ENCODE measurements at places on chromosomes 3 and 15.
A peak's percentile ranks its signal among the peaks of the same experiment; 100 is the strongest.

DNA sequence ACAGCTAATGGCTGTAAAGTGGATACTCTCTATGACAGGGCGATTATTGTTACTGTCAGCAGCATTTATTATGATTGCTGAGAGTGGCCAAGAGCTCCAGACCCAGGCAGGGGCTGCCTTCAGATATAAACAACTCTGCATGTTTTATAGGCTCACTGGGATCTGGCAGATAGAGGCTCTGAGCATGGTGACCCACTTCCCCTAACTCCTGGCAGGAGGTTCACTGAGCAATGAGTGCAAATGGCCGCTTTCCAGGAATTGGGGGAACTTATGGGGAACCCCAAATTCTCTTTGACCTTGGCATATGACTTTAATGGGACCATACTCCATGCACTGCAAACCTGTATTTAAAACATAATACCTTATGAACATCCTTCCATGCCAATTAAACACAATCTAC is 59.0 kb downstream of the SCN5A start:
- DNase-seq: no peak

DNA sequence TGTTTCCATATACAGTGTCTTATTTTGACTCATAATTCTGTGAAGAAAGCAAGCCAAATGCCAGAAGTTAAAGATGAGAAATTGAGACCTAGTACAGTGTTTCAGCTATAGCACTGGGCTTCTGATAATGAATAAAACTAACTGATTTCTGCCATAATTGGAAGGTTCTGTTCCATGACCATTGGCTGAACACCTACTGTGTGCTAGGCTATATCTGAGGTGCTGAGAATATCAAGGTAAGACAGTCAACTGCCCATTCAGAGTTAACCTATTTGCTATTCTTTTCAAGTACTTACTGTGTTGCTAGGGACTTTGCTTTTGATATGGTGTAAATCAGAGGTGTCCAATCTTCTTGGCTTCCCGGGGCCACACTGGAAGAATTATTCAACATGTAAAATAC is 73.4 kb downstream of the LHFPL4 start:
- no peak for DNase-seq

- no peak for DNase-seq
These were observed 75.8 kb downstream of the FBLN2 start for GRCh38 chr3:13624671-13625125.

DNA sequence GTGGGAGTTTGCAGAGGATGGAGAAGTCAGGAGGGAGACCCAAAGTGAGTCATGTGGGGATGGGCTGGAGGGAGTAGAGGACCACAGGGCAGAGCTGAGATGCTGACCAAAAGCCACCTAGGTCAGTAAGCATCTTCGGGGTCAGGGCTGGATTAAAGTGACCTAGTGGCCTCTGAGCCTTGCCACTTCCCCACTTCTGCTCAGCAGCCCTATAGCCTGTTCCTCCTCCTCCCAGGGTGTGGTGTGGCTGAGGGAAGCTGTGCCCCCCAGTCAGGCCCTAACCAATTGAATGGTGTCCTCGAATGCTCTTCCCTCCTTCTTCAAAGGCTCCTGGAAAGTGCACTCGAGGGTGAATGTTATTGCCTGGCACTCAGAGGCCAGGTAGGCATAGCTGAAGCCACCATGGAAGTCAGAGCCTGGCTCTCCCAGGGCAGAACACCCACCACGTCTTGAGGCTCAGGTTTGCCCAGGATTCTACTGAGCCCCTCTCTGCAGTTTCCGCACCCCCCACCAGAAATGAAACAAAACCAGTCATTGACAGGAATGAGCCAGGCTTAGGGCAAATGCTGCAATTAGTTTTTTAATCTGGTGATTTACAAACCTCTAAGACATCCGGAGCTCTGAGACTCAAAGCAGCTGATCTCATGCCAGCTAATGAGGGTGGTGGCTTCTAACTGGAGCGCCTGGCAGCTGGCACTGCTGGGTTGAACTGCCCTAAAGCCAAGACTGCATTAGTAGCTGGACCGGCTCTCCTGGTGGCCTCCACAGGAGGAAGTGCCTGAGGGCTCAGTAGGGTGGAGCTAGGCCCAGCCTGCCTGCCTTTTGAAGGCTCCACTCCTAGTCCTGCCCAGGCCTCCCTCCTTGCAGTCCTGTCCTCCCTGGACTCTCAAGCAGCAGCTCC is 26.0 kb upstream of the VIPR1 start:
- peak; percentile 89 for DNase-seq

GRCh38 chr3:16477056-16477455 is 36.4 kb downstream of the RFTN1 start:
- DNase-seq: no peak

- DNase-seq: peak; percentile 87
These were observed at the start of gene ILDR1 for GRCh38 chr3:122021811-122022401. TSS of gene ILDR1 (minus strand) at chr3:122022247. CDS start at chr3:122022077, 170 bp downstream.

DNA sequence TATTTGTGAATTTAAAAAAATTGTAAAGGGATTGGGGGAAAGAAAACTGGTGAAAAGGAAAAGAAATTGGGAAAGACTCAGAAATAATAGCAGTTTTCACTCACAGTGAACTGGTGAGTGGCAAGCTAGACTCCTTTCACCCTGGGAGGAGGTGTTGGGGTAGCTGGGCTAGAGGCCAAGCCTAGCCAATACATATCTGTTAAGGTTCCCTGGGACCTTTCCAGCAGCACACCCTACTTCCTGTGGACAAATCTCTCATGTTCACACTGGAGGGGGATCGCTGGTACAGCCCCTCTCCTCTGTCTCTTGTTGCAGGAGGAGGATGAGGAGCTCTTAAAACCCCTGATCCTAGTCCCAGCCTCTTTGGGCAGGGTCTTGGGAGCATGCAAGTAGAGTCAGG is 3.7 kb upstream of the RPP25 start:
- DNase-seq: no peak

DNA sequence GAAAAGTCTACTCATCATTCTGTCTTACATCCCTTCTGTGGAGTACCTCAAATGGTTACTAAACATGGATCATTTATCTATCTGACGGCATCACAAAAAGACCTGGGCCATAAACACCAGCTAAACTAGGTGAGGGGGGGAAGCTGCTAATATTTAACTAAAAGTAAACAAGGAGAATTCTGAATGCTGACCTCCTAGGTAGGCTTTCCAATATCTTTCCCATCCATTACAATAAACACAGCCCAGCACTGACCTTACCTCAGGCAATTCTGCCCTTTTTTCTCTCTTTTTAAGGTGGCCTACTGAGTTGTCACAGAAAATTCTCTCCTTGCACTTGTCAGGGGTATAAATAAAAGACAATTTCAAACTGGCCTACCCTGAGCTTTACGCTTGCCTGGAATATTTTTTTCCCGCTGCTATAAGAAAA is 33.1 kb downstream of the USF3 start:
- no peak for DNase-seq

DNA sequence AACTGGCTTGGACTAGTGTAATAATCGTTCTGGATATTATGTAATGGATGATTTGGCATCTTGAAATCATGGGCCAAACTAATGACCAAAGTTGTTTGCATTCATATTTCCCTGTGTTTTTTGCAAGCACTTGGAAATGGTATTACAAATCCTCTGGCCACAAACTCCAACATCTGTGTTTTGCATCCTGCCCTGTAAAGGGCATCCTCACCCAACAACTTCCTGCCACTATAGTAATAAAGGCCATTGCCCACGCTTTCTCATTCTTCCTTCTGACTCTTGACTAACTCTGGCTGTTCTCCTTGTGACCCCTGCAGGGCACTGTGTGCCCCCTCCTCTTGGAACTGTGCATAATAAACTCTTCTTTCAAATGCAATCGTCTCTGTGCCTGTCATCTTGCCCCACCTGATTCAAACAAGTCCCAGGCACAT is 25.4 kb upstream of the PSMD6 start:
- DNase-seq: no peak

DNA sequence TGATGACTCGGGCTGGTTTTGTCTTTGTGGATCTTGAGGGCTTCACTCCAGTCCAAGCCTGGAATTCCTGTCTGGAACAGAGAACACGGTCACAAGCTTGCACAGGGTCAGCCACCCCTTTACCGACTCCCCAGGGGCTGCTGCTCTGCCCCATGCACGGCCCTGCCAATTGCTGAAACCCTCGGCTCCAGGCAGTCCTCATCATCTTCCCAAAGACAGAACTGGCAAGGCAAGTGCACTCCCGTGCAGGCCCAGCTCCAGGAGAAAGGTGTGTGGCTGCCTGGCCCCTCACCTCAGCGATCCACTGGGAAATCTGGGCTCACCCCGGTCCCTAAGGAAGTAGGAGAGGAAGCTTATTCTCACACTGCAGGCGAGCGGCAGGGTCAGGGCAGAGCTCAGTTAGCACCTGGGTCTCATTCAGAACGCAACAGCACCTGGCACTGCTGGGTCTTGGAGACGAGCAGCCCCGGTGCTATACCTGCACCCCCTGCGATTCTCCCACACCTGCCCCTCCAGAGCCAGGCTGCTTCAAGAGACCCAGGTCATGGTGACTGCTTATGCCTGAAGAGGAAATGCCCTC is 7.2 kb downstream of the MAP6D1 start:
- no peak for DNase-seq

GRCh38 chr3:25621087-25621486 is 43.6 kb downstream of the TOP2B start:
- DNase-seq: no peak

DNA sequence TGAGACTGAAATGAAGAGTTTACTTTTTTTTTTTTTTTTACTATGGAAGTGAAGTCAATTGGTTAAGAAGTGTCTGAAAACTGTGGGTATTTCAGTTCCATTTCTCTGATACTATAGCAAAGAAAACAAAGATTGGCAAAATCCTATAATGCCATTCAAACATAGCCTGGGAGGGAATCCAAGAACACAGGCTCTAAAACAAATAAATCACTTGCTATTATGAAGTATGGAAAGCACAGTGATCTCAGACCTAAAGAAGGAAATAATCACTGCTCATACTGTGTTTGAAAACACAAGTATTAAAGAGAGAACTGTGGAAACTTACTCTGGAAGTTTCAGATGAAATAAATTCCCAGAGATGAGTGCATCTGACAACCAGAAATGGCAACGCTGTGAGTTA is 12.0 kb downstream of the SAMMSON start:
- DNase-seq: no peak

DNA sequence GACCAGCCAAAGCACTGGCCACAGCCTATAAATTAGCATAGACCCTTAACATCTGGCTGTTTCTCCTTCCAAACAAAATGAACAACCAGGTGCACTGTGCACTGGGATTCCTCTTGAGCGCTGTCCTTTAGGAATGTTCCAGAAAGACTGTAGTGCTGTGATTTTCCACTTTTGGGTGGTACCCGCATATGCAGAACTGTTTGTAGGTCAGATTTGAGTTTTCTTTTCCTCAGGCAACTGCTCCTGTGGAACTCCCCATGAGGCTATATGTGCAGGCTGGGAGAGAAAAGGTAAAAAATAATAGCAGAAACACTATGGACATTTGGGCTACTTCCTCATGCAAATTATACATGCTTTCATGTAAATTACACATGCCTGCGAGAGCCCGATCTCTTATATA is 139.1 kb downstream of the CHST2 start:
- no peak for DNase-seq

- no peak for DNase-seq
These were observed 53.4 kb downstream of the OXSM start for GRCh38 chr3:25843332-25843731.

GRCh38 chr3:38738630-38739395 is 77.2 kb downstream of the SCN10A start:
- no peak for DNase-seq
